ENCODE measurements at places on chromosomes 2 and 18.

GRCh38 chr18:46134920-46135675 lies 30.9 kb downstream of the HAUS1 start:
- DNase-seq = no peak

DNA sequence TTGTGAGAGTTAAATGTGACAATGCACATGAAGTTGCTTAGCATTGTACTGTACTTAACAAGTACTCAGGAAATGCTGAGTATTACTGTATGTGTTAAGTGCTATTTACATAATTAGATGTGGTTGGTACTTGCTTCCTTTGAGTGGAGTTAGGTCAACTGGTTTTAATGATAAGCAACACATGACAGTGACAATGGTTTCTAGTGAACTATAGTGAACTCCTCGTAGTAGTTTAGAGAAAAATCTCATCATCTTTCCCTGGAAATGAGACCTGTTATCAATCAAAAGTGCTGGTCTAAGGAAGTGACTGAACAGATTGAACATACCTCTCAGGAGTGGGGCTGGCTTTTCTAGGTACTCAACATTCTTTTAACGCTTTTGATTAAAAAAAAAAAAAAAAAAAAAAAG lies 29.2 kb upstream of the ZDBF2 start:
- no peak for DNase-seq

GRCh38 chr2:199989822-199990221 lies 34.4 kb downstream of the MAIP1 start:
- no peak for DNase-seq

DNA sequence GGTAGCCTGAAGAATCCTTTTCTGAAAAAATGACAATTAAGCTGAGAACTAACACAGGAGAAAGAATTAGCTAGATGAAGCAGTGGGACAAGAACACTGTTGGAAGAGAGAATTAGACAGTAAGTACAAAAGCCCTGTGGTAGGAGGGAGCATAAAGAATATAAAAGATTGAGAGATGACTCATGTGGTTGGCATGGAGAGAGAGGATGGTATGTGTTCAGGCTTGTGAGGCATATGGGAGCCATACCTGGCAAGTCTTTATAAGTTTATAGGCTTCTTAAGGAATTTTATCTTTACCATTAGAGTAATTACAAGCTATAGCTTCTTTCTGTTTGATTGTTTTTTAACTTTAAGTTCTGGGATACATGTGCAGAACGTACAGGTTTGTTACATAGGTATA lies 325.0 kb downstream of the ARL6IP6 start:
- no peak for DNase-seq

- DNase-seq = no peak
These were observed 135.9 kb downstream of the CYP26B1 start for GRCh38 chr2:72011791-72012190.

GRCh38 chr2:70923378-70924015 lies 12.2 kb upstream of the ATP6V1B1 start:
- no peak for DNase-seq

GRCh38 chr18:78912844-78913243 lies 66.8 kb upstream of the SALL3 start:
- DNase-seq = no peak

- DNase-seq = no peak
These were observed 83.8 kb upstream of the CCDC150 start for GRCh38 chr2:196555726-196556125.

All from neuronal stem cell (in vitro differentiated cells).